Stimulated activated CD8-positive, alpha-beta memory T cell treated with anti-CD3 and anti-CD28 coated beads, Interleukin-2, amount 100 ng/mL, for 1 hour (primary cell): ENCODE measurements at places on chromosomes 5 and 9.

- DNase-seq, result no peak
These were observed 48.8 kb downstream of the SH3GL2 start for GRCh38 chr9:17627641-17628040.

DNA sequence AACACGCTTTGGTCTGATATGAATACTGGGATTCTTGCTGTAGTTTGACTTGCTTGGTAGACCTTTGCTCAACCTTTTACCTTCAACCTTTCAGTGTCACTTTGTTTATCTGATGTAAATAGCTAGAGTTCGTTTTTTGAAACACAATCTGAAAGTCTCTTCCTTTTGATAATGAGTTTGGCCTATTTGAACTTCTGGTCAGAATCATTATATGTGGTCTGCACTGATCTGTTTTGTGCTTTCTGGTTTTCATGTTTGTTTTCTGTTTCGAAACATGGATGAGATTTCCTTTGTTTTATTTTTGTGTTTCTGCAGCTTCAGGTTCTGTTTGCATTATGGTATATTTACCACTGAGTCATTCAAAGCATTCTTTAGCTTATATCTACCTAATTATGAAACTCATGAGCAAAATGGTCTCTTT, 217.5 kb downstream of the GABBR2 start:
- DNase-seq, result no peak

- no peak for DNase-seq
These were observed 431.6 kb downstream of the IRX1 start for GRCh38 chr5:4027088-4027734.

DNA sequence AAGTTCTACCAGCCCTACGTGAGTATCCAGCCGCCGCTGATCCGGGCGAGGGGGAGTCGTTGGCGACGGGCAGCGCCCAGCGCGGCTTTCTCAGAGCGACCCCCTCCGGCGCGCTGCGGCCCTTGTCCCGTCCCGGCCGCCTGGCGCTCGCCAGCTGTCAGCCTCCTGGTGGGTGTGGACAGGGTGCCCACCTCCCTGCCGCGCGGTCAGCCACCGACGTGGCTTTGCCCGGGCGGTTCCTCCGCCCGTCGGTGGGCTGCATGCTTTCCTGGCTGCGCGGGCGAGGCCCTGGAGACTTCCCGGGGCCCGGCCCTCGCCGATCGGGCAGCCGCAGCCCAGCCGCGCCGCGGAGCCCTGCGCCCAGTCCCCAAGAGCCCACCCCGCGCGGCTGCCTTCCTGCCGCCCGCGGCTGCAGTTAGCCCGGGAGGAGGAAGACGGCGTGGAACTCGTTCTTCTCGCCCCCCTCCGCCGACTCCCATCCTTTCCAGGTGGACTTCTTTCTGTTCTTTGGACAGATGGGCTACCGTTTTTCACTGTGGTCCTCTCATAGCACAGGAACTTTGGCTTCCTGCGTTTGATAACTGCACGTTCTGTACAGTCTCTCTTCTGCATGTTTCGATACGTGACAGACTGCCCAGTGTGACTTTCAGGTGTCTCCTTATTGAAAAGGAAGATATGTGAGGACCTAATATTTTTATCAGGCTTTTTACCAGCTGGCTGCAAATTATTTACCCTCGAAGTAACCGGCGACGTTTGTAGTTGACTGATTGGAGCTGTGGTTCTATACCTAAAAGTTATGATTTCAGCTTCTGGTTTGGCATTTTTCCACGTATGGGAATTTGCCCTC, 577 bp downstream of the AP3S1 start:
- DNase-seq, result no peak

GRCh38 chr5:131386779-131387178, 122.9 kb downstream of the CDC42SE2 start:
- DNase-seq, result no peak

GRCh38 chr9:135827866-135828580, 79.3 kb downstream of the CAMSAP1 start:
- DNase-seq, result no peak

- DNase-seq, result no peak
These were observed 276.9 kb downstream of the EFNA5 start for GRCh38 chr5:107393851-107394250.

DNA sequence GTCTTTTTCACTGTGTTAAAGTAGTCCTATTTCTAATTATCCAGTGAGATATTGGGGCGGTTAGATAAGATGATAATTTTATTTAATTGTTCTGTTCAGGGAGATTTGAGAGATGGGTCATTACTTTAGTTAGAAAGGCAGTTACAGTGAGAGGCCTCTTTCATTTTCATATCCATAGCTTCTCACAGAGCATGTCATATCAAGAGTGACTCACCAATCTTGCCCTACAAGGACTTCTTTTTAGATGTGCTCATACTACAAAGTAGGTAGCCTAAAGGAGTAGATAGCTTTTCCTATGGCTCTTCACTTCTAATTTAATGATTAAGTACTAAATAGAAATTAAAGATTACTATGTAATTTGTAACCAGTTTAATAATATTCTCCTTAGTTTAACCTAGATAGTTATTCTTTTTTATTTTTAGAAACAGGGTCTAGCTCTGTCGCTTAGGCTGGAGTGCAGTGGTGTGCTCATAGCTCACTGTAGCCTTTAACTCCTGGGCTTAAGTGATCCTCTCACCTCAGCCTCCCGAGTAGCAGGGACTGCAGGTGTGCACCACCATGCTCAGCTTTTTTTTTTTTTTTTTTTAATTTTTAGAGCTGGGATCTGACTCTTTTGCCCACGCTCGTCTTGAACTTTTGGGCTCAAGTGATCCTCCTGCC, 71.0 kb downstream of the FER start:
- no peak for DNase-seq

DNA sequence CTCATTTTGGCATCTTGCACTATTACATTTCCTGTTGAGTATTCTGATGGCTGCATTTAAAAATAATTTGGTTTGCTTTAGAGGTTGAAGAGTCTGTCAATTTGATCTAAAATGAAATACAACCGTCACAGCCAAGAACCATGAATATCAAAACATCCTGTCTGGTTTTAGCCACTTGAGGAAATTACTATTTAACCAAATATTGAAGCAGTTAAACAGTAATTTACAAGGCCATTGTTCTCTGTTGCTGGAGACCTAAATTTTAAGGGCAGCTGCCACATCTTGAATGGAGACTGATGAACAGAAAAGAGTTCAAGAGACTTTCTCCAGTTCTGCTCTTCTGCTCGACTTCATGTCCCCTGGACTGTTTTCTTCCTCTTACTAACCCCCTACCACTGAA, 549.4 kb downstream of the LRRC70 start:
- DNase-seq, result no peak

GRCh38 chr9:135907006-135907430, 328 bp downstream of the CAMSAP1 start:
- DNase-seq, result no peak

DNA sequence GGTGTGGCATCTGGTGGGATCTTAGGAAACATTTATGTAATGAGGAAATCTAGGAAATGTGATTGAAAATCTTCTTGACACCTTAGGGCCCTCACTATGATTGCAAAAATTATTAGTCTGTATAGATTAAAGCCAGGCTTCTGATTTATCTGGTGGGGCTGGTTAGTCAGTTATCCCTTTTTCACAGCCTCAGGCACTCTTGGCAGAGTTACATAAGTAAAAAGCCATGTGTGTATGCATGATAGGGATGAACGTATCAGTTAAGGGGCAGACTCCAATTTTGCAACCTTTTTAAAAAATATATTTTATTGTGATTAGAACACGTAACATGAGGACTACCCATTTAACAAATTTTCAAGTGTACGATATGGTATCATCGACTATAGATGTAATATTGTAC, 30.6 kb upstream of the RAB14 start:
- DNase-seq, result no peak
